ENCODE measurements at places on chromosomes 12 and 14.

GRCh38 chr12:26825459-26826016, 7.5 kb downstream of the ITPR2 start:
- DNase-seq, result no peak

GRCh38 chr12:49019443-49020324, 1.1 kb upstream of the PRKAG1 start:
- DNase-seq, result no peak

- no peak for DNase-seq
Measured at GRCh38 chr12:119666900-119667576, 895 bp upstream of the PRKAB1 start.

GRCh38 chr12:26231921-26232320, 36.5 kb downstream of the SSPN start:
- DNase-seq, result no peak

GRCh38 chr12:3671330-3672112, 81.4 kb downstream of the CRACR2A start:
- no peak for DNase-seq
